Neural crest cell (in vitro differentiated cells): ENCODE measurements at places on chromosomes 7 and 10. TPM values are rescaled to one million over a fixed set of nuclear protein-coding genes. Genes with fewer than 3 reads are reported as not detected.

DNA sequence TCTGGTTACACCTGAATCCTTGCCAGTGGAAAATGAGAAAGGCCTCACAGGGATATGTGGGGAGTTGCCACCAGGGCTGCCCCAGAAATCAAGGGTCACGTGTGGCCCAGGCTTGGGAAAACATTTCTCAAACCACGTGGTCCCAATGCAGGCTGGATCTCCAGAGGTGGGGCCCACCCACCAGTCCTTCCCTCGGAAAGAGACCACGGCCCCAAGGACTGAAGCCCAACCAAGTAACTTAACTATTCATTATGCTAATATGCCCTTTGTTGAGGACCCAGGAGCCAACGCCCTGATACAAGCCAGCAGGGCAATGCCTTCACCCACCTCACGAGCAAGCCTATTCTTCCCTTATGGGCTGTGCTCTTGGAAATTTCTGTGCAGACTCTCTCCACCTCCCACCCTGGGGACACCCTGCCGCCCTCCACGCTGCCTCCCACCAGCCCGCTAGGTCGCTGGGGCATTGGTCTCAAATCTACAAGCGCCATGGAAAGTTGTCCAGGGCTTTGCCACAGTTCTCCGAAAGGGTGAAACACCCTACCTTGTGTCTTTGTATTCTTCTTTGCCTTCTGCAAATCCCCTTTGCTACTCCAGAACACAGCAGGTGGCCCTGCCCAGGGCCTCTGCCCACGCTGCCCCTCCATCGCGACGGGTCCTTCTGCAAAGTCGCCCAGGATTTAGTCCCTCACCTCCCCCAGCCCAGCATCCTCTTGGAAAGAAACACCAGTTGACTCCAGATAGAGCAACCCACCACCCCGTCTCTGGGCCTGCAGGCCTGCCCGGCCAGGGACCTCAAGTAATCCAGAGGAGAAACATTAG lies 8.8 kb downstream of the TNS3 start:
- no peak for DNase-seq

GRCh38 chr7:91199601-91200000 lies 64.6 kb upstream of the FZD1 start:
- DNase-seq, result no peak

- DNase-seq, result no peak
Observed at GRCh38 chr7:17305387-17306171, 7.1 kb downstream of the AHR start.

- no peak for DNase-seq
Observed at GRCh38 chr7:28920424-28920823, 37.7 kb downstream of the TRIL start.

GRCh38 chr7:108575156-108575555 lies 5.5 kb downstream of the DNAJB9 start:
- no peak for DNase-seq

- no peak for DNase-seq
Observed at GRCh38 chr10:132619927-132620326, 82.3 kb downstream of the INPP5A start.

DNA sequence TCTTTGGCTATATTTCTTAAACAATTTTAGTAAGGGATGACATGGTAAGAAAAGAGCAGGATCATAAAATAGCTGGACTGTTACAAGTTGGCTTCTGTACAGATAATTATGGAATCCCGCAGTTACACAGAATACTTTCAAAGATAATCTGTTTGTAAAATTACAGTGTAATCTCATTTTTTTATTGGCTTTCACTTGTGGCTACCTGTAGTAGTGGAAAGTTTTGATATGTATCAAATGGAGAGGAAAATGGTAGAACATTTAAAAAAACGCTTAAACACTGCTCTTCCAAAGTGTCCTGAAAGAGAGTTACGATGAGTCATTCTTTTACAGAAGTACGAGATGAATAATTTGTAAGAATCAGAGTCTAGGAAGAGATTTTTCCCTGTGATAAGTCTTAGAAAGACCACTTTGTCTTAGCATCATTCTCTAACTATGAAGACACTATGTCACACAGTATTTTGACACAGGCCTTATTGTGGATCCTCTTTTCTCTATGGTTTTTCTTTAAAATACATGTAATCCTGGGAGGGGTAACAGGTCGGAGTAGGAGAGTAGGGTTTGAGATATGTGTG lies 215.0 kb upstream of the DKK1 start:
- DNase-seq, result no peak

- no peak for DNase-seq
Observed at GRCh38 chr10:67893637-67894036, 9.2 kb downstream of the SIRT1 start.

DNA sequence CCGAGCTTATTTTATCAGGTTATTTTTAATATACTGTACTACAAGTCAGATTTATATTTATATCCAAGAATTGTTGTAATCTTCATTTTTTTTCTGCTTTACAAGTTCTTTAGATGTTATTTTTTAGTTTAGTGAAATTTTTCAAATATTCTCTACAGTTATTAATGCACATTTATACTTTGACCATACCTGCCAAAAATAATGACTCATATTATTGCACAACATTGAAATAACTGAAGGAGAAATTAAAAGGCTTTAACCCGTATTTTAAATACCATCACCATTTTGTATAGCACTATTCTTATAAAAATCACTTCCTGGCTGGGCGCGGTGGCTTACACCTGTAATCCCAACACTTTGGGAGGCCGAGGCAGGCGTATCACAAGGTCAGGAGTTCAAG lies 278.5 kb downstream of the BICC1 start:
- no peak for DNase-seq

Gene TFR2
- 1.7 and 2.4 TPM in 2 replicates for total RNA-seq

Gene FKBP9
- 78.0 and 85.6 TPM in 2 replicates for total RNA-seq
